ENCODE measurements at places on chromosomes 13 and 19.

DNA sequence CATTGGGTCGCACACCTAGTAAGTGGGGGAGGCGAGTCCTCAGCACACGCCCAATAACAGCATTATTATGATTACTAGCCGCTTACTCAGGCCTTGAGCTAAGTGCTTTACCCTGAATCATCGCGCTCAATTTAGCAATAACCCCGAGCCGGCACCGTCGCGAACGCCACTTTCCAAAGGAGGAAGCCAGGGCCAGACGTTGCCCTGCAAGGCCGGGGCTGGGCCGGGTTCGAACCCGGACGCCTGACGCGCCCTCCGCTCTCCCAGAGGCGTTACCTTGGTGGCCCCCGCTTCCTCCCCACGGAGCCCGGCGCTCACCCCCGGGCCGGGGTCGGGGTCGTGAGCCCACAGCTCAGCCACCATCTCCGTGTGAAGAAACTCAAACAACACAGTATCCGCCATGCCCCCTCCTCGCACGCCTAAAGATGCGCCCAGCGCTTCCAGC, at the start of gene TRAPPC6A:
TSS of gene TRAPPC6A (minus strand) at position 421 of the 445 bp plus-strand sequence. CDS start at position 402, 19 bp downstream.
- no peak for DNase-seq

DNA sequence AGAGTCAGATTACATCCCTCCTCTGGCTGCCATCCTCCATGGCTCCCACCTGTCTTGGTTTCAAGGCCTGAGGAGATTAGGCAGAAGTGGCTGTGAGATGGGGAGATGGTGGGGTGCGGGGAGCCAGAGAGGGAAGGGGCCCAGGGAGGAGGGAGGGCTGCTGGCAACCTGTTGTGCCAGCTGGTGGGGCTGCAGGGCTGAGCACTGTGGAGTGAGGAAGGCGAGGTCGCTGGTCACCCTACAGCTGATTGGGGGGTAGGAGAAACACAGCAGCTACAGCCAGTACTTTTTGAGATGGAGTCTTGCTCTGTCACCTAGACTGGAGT, 48.3 kb downstream of the CD320 start:
- DNase-seq: no peak

DNA sequence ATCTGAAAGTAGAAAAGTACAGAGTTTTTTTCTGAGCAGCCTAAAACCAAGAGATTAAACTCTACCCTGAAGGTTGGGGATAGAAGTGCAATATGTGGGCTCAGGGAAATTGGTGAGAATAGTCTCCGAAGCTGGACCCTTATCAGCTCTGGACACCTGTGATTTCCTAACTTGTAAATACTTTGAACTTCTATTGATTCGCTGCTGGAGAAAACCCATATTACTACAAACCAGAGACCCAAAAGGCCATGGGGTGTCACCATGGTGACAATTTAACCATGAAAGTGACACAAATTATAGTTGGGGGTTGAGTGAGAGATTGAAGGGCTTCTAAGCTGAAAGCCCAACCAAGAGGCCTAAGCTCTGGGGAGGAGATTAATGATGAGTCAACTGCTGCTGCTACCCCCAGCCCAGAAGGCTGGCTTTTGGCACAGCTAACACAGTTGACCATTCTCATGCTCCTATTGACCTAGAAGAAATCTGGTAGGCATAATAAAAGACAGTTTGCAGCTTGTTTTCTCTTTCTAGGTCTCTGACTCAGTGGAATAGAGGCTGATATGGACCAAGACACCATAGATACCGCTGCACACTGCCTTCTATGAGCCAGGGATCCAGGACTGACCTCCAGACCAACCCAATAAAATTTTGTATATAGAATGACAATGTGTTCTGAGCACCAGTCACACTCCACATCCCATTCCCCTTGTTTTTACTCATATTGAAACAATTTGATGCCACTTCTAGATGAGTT, 131.9 kb upstream of the FNDC3A start:
- peak; percentile 64 for DNase-seq

DNA sequence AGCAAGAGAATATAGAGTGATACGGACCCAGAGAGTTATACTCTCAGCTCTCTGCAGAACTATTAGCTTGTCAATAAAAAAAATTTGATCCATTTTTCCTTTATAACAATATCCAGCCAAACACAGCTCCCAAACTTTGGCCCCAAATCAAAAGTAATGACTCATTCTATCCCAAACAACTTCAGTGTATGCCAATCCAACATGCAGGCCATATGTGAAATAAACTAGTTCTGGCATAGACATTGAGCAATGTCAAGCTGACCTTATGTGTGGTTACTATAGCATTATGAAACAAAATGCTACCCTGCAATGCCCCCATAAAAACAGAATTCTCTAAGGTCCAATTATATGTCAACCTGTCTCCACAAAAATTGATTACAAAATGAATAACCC, 209.5 kb downstream of the DNAJC15 start:
- DNase-seq: peak; percentile 51

- no peak for DNase-seq
These were observed 33.4 kb downstream of the IPO5 start for GRCh38 chr13:97986835-97987234.

DNA sequence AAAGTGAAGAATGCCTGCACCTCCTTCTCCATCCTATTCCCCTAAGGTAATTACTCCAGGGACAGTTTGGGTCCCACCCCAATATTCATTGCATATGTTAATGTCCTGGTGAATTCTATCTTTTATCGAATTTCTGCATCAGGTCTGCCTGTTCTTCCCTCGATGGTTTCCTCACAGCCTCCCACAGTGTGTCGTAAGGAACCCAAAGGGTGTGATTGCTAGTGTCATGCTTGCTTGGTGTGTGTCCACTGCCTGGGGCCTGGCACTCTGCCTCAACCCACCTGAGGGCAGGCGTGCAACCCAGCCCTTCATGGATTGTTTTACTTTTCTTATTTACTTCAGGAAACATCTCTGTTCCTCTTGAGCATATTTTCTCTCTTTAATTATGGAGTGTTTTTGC, 60.2 kb upstream of the CYSLTR2 start:
- no peak for DNase-seq

DNA sequence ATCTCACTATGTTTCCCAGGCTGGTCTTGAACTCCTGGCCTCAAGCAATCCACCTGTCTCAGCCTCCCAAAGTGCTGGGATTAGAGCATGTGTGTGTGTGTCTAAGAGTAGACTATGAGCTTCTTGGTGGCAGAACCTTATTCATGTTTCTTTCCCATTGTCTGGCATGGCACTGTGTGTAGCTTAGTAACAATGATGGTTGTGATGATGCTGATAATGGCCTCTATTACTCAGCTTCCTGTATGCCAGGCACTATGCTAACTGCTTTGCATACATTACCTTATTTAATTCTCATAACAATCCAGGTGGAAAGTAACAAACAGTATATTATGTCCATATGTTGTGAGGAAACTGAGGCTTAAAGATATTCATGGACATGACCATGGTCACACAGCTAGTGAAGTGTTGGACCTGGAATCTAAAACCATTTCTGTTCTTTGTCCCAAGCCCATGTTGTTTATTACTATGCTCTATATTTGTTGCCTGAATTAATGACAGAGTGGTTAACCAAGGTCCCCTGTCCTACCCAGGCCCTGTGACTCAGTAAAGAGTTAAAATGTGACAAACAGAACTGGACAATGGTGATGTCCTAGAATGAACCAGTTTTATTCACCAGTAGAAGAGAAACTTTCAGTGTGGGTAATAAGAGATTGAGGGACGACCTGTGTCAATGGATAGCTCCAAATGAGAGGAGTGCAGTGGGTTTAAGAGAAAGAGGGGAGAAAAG, 109.6 kb downstream of the KLF5 start:
- peak; percentile 20 for DNase-seq

- no peak for DNase-seq
These were observed 30.4 kb upstream of the PCDH8 start for GRCh38 chr13:52878831-52879230.

- peak; percentile 19 for DNase-seq
These were observed 3.4 kb upstream of the ZNF333 start for GRCh38 chr19:14686411-14686810.

DNA sequence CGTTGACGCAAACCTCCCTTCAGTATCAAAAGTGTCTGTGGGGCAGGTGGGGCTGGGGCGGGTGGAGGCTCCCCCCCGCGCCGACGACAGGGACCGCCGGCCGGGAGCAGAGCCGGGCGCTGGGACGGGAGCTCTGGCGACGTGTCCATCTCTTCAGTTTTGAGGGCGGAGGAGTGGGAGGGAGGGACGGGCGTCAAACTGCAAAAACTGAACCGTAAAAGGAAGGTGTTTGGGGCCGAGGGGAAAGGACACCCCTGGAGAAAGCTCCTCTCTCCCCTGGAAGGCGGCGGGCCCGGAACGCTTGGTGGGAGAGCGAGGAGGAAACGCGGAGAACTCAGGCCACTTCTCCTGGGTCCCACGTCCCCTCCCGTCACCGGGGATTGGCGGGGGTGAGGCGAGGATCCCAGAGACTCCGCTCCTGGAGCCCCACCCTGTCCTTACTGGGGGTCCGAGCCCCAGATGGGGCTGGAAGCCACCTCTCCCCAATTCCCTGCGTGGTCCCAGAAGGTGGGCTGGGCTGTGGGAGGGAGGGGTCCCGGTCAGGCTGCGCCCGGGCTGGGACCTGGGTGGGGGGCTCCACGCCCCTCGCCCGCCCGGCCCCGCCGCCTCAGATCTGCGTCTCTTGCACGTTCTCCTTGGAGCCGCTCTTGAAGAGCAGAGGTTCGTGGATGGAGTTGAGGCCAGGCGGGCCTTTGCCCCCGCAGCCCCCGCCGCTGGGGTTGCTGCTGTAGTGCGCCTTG, 3.4 kb upstream of the ASPDH start:
- DNase-seq: no peak

DNA sequence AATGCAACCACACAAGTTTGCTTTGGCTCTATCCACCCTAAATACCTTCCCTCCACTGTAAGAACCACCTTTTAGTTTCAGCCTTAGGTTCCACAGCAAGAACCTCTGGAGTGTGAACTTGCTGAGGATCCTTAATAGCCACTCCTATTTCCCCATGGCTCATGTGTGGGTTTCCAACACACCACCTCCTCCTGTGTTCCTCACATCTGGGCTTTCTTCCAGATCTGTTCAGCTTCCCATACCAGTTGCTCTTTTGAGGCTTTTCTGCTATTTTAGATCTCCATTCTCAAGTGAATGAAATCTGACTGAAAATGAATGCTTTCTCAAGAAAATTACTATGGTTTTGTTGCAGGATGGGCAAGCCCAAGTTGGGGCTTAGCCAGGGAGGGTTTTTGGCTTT, 104.8 kb upstream of the MIR17HG start:
- DNase-seq: no peak

DNA sequence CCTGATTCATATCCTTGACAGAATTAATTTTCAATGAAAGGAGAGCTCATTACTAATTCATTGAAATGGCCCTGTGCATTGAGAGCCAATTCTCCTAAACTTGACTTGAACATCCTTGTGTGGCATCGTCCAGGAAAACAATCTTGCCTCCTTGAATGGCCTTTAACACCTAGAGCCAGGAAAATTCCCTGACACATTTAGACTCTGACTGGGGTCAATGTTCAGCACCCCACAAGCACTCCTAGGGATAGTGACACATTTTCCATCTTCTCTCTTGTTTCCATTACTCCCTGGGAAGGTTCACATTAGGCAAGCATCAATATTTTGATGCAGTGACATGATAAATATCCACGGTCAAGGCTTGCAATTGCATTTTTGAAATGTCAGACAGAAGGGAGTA, 218.9 kb downstream of the LACC1 start:
- DNase-seq: no peak

- DNase-seq: no peak
These were observed 487.8 kb upstream of the SPRY2 start for GRCh38 chr13:80828759-80829158.

DNA sequence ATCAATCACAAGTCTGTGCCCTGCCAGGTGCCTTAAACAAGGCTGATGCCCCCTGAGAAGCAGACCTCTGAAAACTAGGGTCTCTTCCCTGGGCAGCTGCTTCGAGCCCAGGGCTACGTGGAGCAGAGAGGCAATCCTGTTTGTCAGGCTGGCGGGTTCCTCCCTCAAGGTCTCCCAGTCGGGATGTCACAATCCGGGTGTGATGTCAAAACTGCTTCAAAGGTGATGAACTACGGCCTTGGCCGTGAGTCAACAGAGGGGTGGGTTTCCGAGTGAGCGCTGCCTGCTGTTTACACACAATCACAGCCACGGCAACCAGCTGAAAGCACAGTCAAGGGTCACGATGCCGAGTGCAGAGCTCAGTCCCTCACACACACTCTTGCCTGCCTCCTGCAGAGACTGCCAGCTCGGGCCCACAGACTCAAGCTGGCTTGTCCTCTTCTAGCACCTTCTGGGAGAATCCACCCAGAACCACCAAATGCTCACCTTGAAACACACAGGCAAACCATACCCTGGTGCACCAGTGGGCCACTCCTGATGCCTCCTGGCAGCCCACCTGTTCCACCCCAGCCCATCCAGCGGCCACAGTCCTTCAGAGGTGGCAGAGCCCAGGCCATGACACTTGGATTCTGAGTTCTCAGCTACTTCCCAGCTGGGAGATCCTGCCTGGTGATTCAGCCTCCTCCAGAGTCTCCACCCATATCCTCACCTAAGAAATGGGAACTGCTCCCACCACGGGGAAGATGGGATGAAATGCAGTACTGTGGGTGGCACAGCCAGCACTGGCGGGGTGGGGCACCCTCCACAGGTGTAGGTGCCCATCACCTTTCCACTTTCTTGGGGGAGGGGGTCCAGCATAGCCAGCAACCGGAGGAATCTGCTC, 6.8 kb downstream of the ELL start:
- peak; percentile 90 for DNase-seq
